ENCODE measurements at places on chromosomes 5 and 9.

GRCh38 chr9:114154600-114155102, 686 bp upstream of the COL27A1 start:
- DNase-seq = no peak

DNA sequence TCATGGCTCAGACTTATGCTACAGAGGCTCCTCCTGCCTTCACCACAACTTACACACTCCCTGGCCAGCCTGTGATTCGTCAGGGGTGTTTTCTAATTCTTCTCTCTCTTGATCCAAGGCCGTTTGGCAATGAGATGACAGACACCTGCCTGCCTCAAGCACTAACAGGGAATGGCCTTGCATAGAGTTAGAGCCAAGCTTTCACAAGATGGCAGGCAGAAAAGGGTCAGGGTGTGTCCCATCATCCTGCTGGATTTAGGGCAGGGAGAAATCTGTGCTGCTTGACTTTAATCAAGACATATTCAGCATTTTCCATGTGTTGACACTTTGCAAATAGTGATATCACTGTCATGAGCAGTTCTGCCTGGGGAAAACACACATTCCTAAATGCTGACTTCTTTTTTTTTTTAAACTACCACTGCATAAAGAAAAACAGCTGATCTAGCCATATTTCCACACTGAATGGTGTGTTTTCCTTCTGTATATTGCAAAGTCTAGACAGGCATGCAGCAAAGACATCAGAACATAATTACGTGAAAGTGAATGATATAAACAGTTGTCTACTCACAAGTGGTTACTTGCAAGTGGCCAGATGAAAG, 95.0 kb upstream of the SLC25A48 start:
- no peak for DNase-seq

DNA sequence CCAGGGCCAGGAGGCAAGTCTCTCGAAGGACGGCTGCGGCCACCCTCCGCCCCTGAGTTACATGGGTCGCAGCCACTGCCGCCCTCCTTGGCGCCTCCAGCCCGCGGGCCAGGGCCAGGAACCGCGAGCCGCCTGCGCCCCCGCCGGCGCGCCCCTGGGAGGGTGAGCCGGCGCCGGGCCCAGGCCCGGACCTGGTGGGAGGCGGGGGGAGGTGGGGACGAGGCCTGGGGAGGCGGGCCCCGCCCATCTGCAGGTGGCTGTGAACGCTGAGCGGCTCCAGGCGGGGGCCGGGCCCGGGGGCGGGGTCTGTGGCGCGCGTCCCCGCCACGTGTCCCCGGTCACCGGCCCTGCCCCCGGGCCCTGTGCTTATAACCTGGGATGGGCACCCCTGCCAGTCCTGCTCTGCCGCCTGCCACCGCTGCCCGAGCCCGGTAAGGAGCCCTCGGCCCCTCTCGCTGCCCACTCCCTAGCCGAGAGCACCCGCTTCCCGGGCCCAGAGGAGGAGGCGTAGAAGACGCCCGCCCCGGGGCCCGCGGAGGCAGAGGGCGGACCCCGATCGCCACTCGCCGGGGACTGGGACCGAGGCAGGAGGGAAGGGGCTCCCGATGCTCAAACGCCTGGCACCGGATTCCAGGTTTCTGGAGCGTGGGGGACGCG, at the start of gene ASS1:
TSS of gene ASS1 (plus strand) at position 397 of the 657 bp plus-strand sequence. CDS start 7,268 bp downstream, outside the sequence.
- DNase-seq = peak; percentile 20

GRCh38 chr9:124593651-124594058, 86.5 kb upstream of the NR5A1 start:
- DNase-seq = no peak

DNA sequence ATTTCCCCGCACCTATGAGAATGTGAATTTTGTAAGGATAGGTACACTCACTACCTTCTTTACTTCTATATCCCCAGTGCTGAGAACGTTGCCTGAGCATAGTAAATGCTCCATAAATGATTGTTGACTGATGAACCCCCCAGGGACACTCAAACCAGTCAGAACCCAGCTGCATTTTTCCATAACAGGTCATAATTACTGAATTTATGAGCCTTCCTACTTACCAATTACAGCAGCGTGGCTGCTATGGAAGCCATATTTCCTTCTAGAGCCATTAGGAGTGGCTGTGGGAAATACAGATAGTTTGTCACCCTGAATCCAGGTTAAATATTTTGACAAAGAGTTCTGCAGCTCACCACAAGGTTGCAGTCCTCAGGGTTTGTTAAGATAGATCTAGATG, 135.0 kb downstream of the TAF11L14 start:
- no peak for DNase-seq

DNA sequence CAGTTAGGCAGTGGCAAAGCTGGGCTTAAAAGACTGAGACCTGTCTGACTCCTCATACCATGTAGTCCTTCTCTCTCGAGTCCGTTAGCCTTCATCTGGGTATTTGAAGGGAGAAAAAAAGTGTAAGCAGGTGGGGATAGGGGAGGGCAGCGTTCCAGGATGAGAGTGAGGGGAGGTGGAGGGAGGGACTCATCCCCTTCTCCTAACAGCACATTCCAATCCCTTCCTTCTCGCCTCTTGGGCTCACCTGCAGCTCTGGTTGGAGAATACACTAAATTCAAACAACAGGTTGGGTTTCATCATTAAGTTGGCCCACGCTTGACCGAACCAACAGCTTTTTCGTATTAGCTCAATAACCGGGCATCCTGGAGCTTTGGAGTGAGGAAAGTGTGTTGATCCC, 3.6 kb downstream of the NEURL1B start:
- no peak for DNase-seq

- DNase-seq = no peak
Observed at GRCh38 chr5:28355831-28356230, 1317.4 kb upstream of the CDH9 start.

- DNase-seq = no peak
Observed at GRCh38 chr5:102911973-102912372, 156.9 kb downstream of the PAM start.

- no peak for DNase-seq
Observed at GRCh38 chr5:142320851-142321560, 3.8 kb downstream of the SPRY4 start.

GRCh38 chr9:126234681-126235335, 91.8 kb upstream of the MVB12B start:
- DNase-seq = no peak

DNA sequence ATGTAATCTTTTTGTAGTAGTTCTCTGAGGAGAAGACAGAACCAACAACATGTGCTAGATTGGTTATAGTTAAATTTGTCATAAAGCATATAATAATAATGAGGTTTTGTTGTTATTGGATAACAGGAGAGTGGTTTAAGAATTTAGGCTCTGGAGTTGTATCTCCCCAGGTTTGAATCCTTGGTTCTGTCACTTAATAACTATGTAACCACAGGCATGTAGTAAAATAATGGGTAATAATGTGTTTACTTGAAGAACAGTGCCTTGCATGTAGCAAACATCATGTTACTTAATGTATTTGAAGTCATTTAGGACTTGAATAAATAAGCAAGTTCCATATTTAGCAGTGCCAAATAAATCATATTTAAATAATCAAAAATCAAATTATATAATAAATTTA, 55.8 kb downstream of the NSD1 start:
- no peak for DNase-seq

GRCh38 chr5:38121420-38121819, 136.9 kb upstream of the EGFLAM start:
- DNase-seq = no peak

- no peak for DNase-seq
Observed at GRCh38 chr5:44365345-44365744, 23.9 kb downstream of the FGF10 start.

DNA sequence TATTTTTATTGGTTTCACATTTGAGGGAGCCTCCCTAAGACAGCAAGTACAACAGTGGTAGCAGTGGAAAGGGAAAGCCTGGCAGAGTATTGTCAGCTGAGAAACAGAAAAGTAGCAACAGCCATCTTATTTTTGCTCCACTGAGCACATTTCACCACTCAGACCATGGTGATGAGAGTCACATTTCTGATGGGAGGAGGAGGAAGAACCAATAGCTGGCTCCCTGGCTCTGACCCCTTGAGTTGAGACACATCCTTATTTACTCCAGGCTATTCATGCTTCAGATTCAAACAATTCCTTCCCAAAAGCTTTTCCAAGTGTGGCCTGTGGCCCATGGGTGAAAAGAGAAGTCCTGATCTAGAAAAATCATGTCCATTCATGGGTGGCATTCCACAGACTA, 236.3 kb downstream of the ARHGAP26 start:
- no peak for DNase-seq

DNA sequence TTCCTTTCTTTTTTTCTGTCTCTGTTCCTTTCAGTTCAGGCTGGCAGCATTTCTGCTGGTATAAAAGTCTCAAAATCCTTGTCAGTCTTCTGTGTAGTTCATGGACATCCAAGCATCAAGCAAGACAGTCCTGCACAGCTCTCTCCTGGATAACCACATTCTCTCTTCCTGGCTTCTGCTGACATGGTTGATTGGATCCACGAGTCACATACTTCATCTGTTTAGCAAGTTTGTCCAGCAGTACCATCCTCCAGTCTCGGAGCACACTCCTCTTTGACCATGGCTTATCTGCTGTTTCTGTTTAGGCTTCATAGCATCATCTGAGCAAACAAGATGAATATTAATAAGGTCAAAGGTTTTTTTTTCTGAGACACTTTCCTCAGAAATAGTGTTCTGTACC, 220.8 kb downstream of the KDM4C start:
- DNase-seq = no peak

GRCh38 chr5:62465985-62466925, 53.7 kb downstream of the IPO11 start:
- no peak for DNase-seq

DNA sequence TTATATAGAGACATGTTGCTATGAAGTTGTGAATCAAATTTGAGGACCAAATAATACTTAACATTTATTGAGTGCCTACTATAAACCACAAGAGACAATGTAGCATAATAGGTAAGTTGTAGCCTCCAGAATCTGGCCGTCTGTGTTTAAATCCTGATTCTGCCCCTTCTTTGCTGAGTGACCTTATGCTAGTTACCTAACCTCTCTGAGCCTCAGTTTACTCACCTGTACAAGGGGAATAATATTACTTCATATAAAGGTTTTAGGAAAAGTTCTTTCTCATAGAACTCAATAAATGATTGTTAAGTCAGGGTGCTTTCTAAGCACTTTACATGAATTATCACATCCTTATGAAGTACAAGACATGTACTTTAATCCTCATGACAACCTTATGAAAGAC, 120.6 kb downstream of the NDUFS4 start:
- no peak for DNase-seq

DNA sequence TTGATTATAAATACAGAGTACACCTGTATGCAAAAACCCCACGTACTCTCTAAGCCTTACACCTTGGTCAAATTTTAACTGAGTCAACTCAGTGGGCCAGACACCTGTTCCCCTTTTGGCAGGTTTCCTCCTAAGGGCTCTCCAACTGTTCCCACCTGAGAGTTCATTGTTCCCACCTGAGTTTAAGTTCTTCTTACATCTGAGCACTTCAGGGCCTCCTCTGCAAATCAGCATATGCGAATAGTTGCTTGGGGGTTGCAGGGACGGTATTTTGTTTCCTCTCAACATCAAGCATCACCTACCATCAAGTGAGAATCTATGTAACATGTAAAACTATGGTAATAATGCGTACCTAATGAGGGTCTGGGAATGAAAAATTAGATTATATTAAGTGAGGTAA, 300.0 kb downstream of the PIK3R1 start:
- no peak for DNase-seq

DNA sequence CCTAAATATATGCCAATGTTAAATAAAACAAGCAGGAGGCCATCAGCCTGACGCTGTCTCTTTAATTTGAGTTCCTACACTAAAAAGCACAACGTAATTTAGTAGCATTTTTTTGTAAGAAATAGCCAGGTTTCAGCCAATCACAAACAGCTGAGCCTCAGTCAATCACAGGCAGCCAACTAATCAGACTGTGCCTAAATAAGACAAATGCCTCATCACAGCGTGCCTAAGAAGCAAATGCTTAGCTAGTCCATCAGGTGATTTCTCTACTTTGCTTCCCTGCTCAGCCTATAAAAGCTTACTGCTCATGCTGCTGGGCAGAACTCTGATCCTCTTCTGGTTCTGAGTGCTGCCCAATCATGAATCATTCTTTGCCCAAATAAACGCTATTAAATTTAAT, 38.3 kb upstream of the RORB start:
- no peak for DNase-seq

GRCh38 chr9:74589576-74589975, 92.4 kb downstream of the RORB start:
- no peak for DNase-seq

DNA sequence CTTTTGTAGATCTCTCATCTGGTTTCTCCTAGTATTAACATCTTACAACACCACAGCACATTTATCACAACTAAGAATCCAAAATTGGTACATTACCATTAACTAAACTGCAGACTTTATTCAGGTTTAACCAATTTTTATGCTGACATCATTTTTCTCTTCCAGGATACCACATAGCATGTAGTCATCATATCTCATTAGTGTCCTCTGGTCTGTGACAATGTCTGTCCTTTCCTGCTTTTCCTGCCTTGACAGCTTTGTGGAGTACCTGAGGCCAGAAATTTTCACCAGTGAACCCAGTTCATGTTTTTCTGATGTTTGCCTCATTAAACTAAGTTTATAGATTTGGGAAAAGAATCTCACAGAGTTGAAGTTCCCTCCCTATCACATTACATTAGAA, 294.7 kb upstream of the TNC start:
- no peak for DNase-seq

- DNase-seq = no peak
Observed at GRCh38 chr9:134293611-134294152, 32.6 kb upstream of the RXRA start.

All from CD4-positive, alpha-beta T cell treated with Interleukin-6 at 100 ng/mL for 8 hours (primary cell).